ENCODE measurements at places on chromosomes 3 and 15.

- DNase-seq, result no peak
Measured at GRCh38 chr3:100706365-100706764, 2.9 kb upstream of the TFG start.

- no peak for DNase-seq
Measured at GRCh38 chr3:175526609-175527280, 667.6 kb downstream of the NAALADL2 start.

- no peak for DNase-seq
Measured at GRCh38 chr3:51057121-51057520, 328.0 kb upstream of the MANF start.

GRCh38 chr3:172145031-172145686, 105.8 kb downstream of the FNDC3B start:
- DNase-seq, result no peak

GRCh38 chr15:67101911-67102598, 36.7 kb downstream of the SMAD3 start:
- peak; percentile 43 for DNase-seq

Data from stimulated activated CD4-positive, alpha-beta T cell treated with anti-CD3 and anti-CD28 coated beads, Interleukin-15, amount 100 ng/mL, for 1 hour (primary cell).